A549 treated with CORT108297 at 1 μM for 4 hours (cell line): ENCODE measurements at places on chromosomes 3 and 15. TPM values are rescaled to one million over a fixed set of nuclear protein-coding genes. Genes with fewer than 3 reads are reported as not detected.

The GOLGA6B gene
- total RNA-seq = 0.05 TPM in 1 of 5 replicates, not detected in the others

The MCTP2 gene
- not detected in 5 replicates for total RNA-seq

The PLA2G4D gene
- 0.03 TPM in 1 of 5 replicates, not detected in the others for total RNA-seq

The RLBP1 gene
- total RNA-seq = not detected in 5 replicates

The SLC35A5 gene
- 15.1 to 17.5 TPM (median 15.6 TPM) in 5 replicates for total RNA-seq

The CFAP92 gene
- total RNA-seq = 0.06 TPM in 1 of 5 replicates, not detected in the others

The CFAP91 gene
- 0.22 to 0.56 TPM (median 0.23 TPM) in 5 replicates for total RNA-seq

The IGSF10 gene
- total RNA-seq = 0.35 to 0.78 TPM (median 0.53 TPM) in 5 replicates

The MYO9A gene
- 6.8 to 10.3 TPM (median 8.7 TPM) in 5 replicates for total RNA-seq

The GOLGA8T gene
- total RNA-seq = 0.90 to 1.8 TPM (median 1.7 TPM) in 5 replicates
